Activated T-cell treated with anti-CD3 and anti-CD28 coated beads, Interleukin-2, amount 50 U/mL, for 72 hours (primary cell): ENCODE measurements at places on chromosomes 5 and 9. TPM values are rescaled to one million over a fixed set of nuclear protein-coding genes. Genes with fewer than 3 reads are reported as not detected.
A peak's percentile ranks its signal among the peaks of the same experiment; 100 is the strongest.

QSOX2 gene
- total RNA-seq, result 25.1 TPM

CCNJL gene
- total RNA-seq, result not detected

KYAT1 gene
- 13.8 TPM for total RNA-seq

FNBP1 gene
- total RNA-seq, result 301 TPM

LCN1 gene
- not detected for total RNA-seq

DNA sequence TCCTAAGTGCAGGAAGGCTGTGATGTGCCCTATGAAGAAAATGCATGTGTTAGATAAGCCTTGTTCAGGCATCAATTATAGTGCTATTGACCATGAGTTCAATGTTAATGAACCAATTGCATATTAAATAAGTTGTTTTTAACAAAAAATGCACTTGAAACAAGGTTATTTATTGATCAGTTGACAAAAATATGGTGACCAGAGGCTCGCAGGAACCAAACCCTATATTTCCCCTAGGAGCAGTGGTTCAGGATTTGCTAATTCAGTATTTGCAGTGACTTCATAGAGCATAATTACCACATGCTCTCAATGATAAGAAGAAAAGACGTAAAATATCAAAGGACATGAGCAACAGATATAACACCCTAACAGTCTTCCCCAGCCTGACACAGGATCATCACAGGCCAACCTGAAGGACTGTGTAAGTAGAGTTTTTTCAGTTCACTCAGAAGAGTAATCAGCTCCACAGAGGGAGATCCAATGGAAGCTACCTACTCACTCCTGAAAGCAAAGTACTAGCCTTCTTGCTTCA, 92.3 kb downstream of the SEMA5A start:
- H3K4me3 ChIP-seq, result no peak overlapping the region
- no peaks in the 10 kb centered on the region for H3K27me3 ChIP-seq
- no peak for DNase-seq
- no peaks in the 10 kb centered on the region for H3K36me3 ChIP-seq
- H3K4me1 ChIP-seq, result no peaks in the 10 kb centered on the region

DNA sequence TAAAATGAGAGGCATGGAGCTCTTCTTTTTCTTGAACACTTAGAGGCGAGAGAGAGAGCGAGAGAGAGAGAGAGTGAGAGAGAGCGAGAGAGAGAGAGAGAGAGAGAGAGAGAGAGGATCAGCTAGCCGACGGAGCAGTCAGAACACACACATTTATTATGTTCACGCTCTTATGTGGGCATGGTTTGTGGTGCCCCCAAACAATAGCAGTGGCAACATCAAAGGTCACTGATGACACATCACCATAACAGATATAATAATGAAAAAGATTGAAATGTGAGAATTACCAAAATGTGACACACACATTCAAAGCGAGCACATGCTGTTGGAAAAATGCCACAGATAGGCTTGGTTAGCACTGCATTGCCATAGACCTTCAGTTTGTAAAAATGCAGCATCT, 116.1 kb downstream of the KDM4C start:
- peak overlapping the region; percentile 62 for H3K4me3 ChIP-seq
- H3K27ac ChIP-seq, result peak overlapping the region; percentile 93
- H3K27me3 ChIP-seq, result no peaks in the 10 kb centered on the region
- peaks cover 53% of the 10 kb centered on the region for H3K4me1 ChIP-seq

DNA sequence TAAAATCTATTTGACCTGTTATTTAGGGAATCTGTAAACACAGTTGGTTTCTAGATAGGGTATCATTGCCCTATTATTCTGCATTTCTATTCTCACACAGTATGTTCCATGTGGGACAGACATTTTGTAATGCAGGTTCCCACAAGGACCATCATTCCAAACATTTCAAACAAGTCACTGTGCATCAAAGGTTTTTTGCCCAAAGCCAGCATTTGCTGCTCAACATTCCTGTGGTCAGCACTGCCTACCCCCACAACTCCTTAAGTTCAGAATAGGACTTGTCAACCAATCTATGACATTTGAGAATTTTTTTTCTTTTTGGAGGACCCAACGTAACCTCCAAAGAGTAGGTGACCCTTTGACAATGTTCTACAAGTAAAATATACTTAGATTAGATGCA, 95.7 kb downstream of the LPAR1 start:
- H3K4me3 ChIP-seq, result no peak overlapping the region
- H3K4me1 ChIP-seq, result no peaks in the 10 kb centered on the region
- H3K27ac ChIP-seq, result no peak overlapping the region
- no peaks in the 10 kb centered on the region for H3K36me3 ChIP-seq

- H3K4me3 ChIP-seq, result peak overlapping the region; percentile 96
- DNase-seq, result peak; percentile 30
- H3K27me3 ChIP-seq, result no peaks in the 10 kb centered on the region
- peaks cover 22% of the 10 kb centered on the region for H3K4me1 ChIP-seq
- H3K36me3 ChIP-seq, result peaks cover 9% of the 10 kb centered on the region
Observed at GRCh38 chr9:127803507-127804352, 1.0 kb downstream of the FPGS start.

- H3K36me3 ChIP-seq, result no peaks in the 10 kb centered on the region
- H3K27ac ChIP-seq, result no peak overlapping the region
- peaks cover 20% of the 10 kb centered on the region for H3K27me3 ChIP-seq
- no peak overlapping the region for H3K4me3 ChIP-seq
Observed at GRCh38 chr5:149702934-149703646, 27.0 kb upstream of the PPARGC1B start.

DNA sequence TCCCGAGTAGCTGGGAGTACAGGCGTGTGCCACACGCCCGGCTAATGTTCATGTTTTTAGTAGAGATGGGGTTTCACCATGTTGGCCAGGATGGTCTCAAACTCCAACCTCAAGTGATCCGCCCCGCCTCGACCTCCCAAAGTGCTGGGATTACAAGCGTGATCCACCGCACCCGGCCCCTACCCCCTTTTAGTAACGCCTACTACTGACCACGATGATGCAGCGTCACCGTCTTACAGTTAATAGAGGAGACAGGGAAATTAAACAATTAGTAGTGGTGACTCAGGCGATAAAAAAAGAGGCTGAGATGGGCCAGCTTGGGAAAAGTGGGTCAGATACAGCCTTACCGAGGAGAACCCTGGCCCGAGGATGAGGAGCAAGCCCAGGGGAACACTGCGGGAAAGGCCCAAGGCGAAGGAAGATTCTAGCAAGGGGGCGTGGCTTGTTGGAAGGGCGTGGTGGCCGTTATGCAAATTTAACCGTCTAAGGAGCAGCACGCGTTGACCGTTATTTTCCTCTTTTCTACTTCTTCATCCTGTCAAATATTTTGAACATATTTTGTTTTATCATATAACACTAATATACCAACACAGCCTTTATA, 1.6 kb upstream of the SETX start:
- H3K4me1 ChIP-seq, result peaks cover 27% of the 10 kb centered on the region
- H3K27me3 ChIP-seq, result no peaks in the 10 kb centered on the region
- no peak overlapping the region for H3K4me3 ChIP-seq
- no peak overlapping the region for H3K27ac ChIP-seq
- peaks cover 13% of the 10 kb centered on the region for H3K36me3 ChIP-seq

GRCh38 chr5:149586708-149587318, 5.5 kb downstream of the ARHGEF37 start:
- H3K4me1 ChIP-seq, result peaks cover 14% of the 10 kb centered on the region
- no peaks in the 10 kb centered on the region for H3K27me3 ChIP-seq
- H3K27ac ChIP-seq, result no peak overlapping the region
- no peaks in the 10 kb centered on the region for H3K36me3 ChIP-seq
- H3K4me3 ChIP-seq, result no peak overlapping the region

MLANA gene
- total RNA-seq, result not detected

- no peaks in the 10 kb centered on the region for H3K27me3 ChIP-seq
- H3K4me3 ChIP-seq, result no peak overlapping the region
- no peak overlapping the region for H3K27ac ChIP-seq
Observed at GRCh38 chr5:84718377-84718776, 333.7 kb upstream of the EDIL3 start.

DNA sequence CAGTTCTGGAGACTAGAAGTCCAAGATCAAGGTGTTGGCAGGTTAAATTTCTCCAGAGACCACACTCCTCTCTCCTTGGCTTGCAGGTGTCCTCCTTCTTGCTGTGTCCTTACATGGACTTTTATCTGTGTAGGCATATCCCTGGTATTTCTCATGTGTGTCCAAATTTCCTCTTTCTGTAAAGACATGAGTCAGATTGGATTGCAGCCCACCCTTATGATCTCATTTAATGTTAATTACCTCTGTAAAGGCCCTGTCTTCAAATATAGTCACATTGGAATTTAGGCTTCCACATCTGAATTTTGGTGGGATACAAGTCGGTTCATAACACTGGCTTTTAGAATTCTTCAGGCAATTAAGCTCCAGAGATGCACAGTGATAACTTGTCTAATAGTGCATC, 322.2 kb upstream of the GRIA1 start:
- no peaks in the 10 kb centered on the region for H3K27me3 ChIP-seq
- H3K4me3 ChIP-seq, result no peak overlapping the region
- no peak for DNase-seq

- no peaks in the 10 kb centered on the region for H3K4me1 ChIP-seq
- no peak overlapping the region for H3K4me3 ChIP-seq
- H3K27ac ChIP-seq, result no peak overlapping the region
- H3K36me3 ChIP-seq, result no peaks in the 10 kb centered on the region
- DNase-seq, result no peak
- H3K27me3 ChIP-seq, result no peaks in the 10 kb centered on the region
Observed at GRCh38 chr9:129052592-129052991, 16.2 kb downstream of the MIGA2 start.

SPATA31C1 gene
- total RNA-seq, result not detected

SLCO6A1 gene
- not detected for total RNA-seq

TMC1 gene
- 0.43 TPM for total RNA-seq

DNA sequence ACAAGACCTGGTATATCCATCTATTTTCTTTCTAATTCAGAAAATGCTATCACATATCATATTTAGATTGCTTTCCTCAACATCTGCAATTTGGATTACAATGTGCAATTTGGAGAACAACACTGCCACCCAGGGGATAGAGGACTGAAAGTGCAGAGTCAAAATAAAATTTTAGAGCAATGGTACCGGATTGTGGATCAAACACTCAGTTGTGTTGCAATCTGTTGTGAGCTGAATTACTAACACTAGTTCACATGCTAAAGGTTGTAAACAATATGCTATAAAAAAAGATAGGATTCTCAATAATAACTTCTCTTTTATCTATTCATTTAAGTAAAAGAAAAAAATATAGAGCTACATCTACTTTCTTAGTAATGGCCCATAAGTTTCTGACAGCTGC, 11.9 kb upstream of the SRFBP1 start:
- H3K27ac ChIP-seq, result no peak overlapping the region
- no peaks in the 10 kb centered on the region for H3K27me3 ChIP-seq
- no peaks in the 10 kb centered on the region for H3K4me1 ChIP-seq
- DNase-seq, result peak; percentile 22

GRCh38 chr9:85212887-85213286, 528.9 kb downstream of the AGTPBP1 start:
- no peaks in the 10 kb centered on the region for H3K36me3 ChIP-seq
- H3K4me3 ChIP-seq, result no peak overlapping the region
- no peak for DNase-seq
- peaks cover 11% of the 10 kb centered on the region for H3K4me1 ChIP-seq

- no peak overlapping the region for H3K27ac ChIP-seq
- no peak overlapping the region for H3K4me3 ChIP-seq
- peaks cover 4% of the 10 kb centered on the region for H3K4me1 ChIP-seq
- no peaks in the 10 kb centered on the region for H3K27me3 ChIP-seq
- no peak for DNase-seq
- no peaks in the 10 kb centered on the region for H3K36me3 ChIP-seq
Observed at GRCh38 chr5:1824109-1824821, 23.1 kb downstream of the NDUFS6 start.

DNA sequence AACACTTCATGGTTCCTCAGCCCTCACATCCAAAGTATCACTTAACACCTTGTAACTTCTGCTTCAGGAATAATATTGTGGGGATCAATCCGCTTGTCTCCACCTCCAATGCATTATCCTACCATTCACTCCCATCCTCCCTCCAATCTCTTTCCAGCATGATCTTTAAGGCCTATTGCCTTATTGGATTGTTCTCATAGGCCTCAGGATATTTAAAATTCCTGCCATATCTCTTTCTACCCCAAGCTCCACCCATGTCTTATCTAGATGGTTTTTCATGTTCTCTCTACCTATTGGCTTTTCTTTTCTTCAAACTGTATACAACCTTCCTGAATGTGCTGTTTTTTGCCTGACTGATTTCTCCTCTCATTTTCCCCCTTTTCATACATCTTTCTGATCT, 7.2 kb downstream of the KDM4C start:
- H3K4me1 ChIP-seq, result peaks cover 69% of the 10 kb centered on the region
- peaks cover 6% of the 10 kb centered on the region for H3K36me3 ChIP-seq
- no peaks in the 10 kb centered on the region for H3K27me3 ChIP-seq
- H3K27ac ChIP-seq, result no peak overlapping the region
- DNase-seq, result no peak

GRCh38 chr9:109812331-109812730, 32.3 kb downstream of the PALM2AKAP2 start:
- H3K27ac ChIP-seq, result no peak overlapping the region
- no peaks in the 10 kb centered on the region for H3K4me1 ChIP-seq
- no peak overlapping the region for H3K4me3 ChIP-seq

- no peak for DNase-seq
- no peak overlapping the region for H3K4me3 ChIP-seq
- H3K27ac ChIP-seq, result no peak overlapping the region
- H3K27me3 ChIP-seq, result no peaks in the 10 kb centered on the region
- H3K36me3 ChIP-seq, result no peaks in the 10 kb centered on the region
Observed at GRCh38 chr5:80069251-80069800, 34.2 kb downstream of the THBS4 start.

GRCh38 chr9:21796768-21797167, 5.7 kb upstream of the MTAP start:
- DNase-seq, result no peak
- no peak overlapping the region for H3K27ac ChIP-seq
- H3K36me3 ChIP-seq, result no peaks in the 10 kb centered on the region
- peaks cover 11% of the 10 kb centered on the region for H3K4me1 ChIP-seq
- peaks cover 23% of the 10 kb centered on the region for H3K27me3 ChIP-seq

SPAG8 gene
- 1.1 TPM for total RNA-seq

DNA sequence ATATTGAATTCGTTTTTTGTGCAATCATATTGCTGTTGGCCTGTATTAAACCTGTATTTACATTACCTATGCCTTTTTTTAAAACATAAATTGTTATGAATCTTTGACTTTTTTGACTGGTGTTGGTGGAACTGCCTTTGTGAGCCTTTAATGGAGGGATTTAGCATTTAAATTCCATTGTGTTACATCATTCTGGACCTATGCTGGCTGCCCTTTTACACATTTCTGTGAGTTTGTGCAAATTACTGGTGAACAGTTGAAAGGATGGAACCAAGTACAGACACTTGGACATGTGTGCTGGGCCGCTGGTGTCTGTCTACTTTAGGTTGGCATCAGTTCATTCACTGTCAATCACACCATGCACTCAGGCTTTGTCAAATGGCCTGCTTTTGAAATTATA, 3.4 kb downstream of the SNX18 start:
- no peaks in the 10 kb centered on the region for H3K36me3 ChIP-seq
- no peak for DNase-seq
- H3K4me1 ChIP-seq, result peaks cover 68% of the 10 kb centered on the region
- H3K27ac ChIP-seq, result no peak overlapping the region
- H3K4me3 ChIP-seq, result peak overlapping the region; percentile 76
- H3K27me3 ChIP-seq, result peaks cover 14% of the 10 kb centered on the region

WNT8A gene
- total RNA-seq, result not detected

- no peaks in the 10 kb centered on the region for H3K36me3 ChIP-seq
- H3K4me1 ChIP-seq, result no peaks in the 10 kb centered on the region
- no peak for DNase-seq
- H3K27me3 ChIP-seq, result no peaks in the 10 kb centered on the region
- H3K4me3 ChIP-seq, result no peak overlapping the region
Observed at GRCh38 chr5:178538741-178539229, 51.4 kb downstream of the COL23A1 start.

SAXO1 gene
- total RNA-seq, result not detected

- no peak overlapping the region for H3K27ac ChIP-seq
- H3K4me3 ChIP-seq, result no peak overlapping the region
- no peaks in the 10 kb centered on the region for H3K27me3 ChIP-seq
- no peaks in the 10 kb centered on the region for H3K4me1 ChIP-seq
- peaks cover 7% of the 10 kb centered on the region for H3K36me3 ChIP-seq
Observed at GRCh38 chr5:43616535-43616934, 13.6 kb downstream of the NNT start.
